GM20000 (cell line): ENCODE measurements at places on chromosomes 2 and 18.

DNA sequence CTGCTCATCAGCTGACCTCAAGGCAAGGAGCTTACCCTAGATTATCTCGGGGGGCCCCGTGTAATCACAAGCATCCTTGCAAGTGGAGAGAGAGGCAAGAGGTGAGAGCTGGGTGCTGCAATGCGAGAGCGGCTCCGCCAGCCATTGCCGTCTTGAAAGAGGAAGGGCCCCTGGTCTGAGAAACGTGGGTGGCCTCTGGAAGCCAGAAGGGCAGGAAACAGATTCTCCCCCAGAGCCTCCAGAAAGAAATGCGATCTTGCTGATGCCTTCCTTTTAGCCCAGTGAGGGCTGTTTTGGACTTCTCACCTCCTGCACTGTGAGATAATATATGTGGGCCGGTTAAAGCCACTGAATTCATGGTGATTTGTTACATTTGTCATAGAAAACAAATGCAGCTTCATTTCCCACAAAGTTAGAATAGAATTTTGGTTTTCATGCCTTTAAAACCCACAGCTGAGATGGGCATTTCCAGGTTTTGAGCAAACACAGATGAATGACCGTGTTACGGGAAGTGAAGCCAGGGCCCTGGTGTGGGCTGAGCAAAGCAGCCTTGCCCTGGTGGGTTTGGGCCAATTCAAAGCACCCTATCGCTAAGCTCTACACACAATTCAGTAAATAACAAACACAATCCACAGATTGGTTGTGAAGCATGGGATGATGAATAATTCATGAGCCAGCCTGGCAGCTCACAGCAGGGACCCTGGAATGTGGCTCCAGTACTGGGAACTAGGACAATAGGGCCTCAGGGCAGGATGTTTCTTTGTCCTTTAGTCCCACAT lies 319.9 kb upstream of the HS6ST1 start:
- DNase-seq, result no peak

DNA sequence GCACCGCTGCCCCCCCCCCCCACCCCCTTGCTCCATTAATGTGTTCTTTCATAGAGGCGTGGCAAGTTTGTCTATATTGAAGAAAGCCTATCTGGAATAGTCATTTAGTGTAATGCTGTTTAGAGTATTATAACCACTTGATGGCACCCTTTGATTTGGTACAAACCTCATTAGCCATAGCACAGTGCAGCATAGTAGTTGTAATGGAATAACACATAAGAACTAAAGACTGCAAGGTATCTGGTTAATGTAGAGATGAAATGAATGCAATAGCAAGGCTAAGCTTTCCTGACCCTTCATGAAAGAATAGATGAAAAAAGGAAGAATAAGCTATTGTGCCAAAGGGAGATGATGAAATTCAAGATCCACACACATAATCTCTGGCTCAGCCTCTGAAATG lies 81.9 kb downstream of the EHBP1 start:
- peak; percentile 31 for DNase-seq

GRCh38 chr2:131572175-131572574 lies 44.5 kb downstream of the CCDC74A start:
- DNase-seq, result no peak

DNA sequence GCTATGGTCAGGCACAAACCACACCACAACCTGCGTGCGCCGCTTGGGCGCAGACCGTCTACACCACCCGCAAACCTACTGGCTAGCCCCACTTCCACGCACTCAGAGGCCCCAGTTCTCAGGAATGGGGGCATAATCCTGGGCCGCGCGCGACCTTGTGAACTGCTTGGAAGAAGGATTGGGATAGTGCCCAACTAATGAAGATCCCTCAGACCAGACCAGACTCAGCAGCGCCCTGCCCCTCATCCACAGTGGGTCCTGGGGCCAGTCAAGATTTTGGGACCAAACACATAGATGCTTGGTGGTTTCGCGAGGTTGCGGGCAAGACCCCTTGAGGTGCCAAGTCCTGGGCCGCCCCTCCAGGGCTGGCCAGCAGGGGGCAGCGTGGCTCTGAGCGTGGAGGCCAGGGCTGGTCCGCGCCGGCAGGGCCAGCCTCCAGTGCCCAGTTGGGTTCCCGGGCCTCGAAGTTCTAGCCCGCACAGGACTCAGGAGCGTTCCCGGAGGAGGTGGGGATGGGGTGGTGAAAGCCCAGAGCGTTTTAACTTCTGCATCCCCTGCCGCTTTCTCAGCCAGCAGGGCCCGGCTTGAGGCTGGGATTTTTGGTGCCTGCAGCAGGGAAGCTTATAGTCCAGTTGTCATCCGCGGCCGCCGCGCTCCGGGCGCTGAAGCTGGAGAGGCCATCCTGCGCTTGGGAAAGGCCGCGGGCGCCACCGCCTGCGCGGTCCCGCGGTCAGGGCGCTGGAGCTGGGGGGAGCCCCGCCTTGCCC lies 8.3 kb downstream of the OSR1 start:
- DNase-seq, result peak; percentile 76

GRCh38 chr2:133986081-133986837 lies 267.6 kb upstream of the MGAT5 start:
- DNase-seq, result no peak

- DNase-seq, result no peak
Observed at GRCh38 chr2:119160361-119160990, 1.9 kb upstream of the C1QL2 start.

DNA sequence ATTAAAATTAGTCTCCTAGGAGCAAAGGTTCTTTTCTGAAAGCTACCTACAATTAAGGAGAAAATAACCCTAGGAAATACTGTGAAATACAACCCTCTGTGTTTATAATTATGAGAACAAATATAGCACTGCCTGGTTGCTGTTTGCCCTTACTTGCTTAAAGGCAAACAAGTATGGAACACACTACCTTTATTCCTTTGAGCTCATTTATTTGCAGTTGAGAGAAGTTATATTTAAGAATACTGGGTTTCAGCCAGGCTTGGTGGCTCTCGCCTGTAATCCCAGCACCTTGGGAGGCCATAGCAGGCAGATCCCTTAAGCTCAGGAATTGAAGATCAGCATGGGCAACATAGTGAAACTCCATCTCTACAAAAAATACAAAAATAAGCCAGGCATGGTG lies 23.1 kb upstream of the IAH1 start:
- DNase-seq, result no peak

- DNase-seq, result no peak
Observed at GRCh38 chr2:214889301-214889700, 79.8 kb upstream of the BARD1 start.

DNA sequence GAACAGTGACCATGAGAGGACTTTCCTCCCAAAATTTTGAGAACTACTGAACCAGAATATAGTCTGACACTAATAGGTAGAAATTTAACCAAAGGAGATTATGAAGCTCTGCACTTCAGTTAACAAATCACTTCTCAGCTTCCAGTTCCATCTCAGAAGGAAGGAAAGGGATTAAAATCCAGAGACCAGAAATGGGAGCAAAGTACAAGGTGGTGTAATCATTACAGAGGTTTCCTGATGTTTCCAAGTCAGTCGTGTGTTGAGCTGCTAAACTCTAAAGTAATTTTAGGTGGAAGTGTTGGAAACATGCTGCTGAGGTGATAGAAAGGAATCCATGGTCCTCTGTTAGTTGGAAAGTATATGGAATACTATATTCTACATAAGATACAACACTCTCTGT lies 10.8 kb downstream of the TYMS start:
- no peak for DNase-seq

GRCh38 chr2:222882484-222882928 lies 21.7 kb downstream of the ACSL3 start:
- DNase-seq, result no peak

DNA sequence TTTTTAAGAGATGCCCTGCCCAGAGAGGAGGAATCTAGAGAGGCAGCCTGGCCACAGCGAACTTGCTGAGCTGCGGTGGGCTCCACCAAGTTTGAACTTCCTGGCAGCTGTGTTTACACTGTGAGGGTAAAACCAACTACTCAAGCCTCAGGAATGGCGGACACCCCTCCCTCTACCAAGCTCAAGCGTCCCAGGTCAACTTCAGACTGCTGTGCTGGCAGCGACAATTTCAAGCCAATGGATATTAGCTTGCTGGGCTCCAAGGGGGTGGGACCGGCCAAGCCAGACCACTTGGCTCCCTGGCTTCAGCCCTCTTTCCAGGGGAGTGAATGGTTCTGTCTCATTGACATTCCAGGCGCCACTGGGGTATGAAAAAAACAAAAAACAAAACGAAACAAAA lies 289.4 kb downstream of the KCNS3 start:
- no peak for DNase-seq
